Thyroid gland (tissue), 4 donors: ENCODE measurements at places on chromosomes 2 and 18.

DNA sequence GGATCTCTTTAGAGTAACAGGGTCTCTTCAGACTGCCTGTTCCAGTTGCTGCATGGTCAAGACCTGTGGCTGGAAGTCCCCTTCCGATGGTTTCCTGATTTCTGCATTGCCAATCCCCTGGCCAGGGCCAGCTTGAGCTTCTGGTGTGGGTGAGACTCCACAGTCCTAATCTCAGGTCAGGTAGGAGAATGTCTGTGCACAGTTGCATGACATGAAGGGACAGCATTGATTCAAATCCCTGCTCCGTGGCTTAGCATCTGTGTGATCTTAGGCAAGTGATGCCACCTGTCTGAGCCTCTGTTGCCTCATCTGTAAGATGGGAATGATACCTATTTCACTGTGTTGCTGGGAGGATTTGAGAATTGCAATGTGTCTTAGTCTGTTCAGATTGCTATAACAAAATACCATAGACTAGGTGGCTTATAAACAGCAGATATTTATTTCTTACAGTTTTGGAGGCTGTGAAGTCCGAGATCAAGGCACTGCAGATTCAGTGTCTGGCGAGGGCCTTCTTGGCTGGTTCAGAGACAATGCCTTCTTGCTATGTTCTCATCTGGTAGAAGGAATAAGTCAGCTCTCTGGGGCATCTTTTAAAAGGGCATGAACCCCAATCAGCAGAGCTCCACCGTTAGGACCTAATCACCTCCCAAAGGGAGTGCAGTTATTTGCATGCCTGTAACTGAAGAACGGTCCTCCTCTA is 66.2 kb downstream of the ATOH8 start:
- DNase-seq = no peak

DNA sequence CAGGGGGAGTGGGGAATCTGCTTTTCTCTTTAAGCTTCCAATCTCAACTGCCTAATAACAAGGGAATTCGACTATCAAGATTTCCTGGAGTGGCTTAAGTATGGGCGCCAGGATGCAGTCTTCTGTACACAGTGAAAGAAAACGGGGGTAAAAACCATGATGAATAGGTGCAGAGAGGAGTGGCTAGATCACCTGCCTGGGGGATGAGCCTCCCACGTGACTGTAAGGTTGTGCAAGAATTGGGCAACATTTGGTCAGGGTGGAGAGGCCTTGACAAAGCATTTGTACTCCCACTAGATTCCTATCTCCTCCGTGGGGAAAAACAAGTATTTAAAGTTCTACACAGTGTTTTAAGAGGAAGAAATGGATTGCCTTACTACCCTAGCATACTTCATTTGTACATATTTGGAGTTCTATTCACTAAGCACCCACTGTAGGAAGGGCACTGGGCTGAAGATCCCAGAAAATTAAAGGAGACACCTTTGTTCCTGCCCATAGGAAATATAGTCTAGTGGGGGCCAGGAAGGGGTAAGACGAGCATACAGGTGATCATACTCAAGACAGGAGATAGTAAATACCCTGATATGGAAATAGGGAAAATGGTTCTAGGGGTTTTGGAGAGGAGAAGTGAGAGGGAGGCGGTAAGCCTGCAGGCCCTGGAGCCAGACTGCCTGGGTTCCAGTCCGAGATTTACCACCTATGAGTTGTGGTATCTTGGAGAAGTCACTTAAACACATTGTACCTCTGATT is 29.2 kb downstream of the EPAS1 start:
- DNase-seq = peak; percentile 55

GRCh38 chr18:45284174-45284573 is 331.1 kb upstream of the SLC14A2 start:
- no peak for DNase-seq

GRCh38 chr2:133986081-133986837 is 267.6 kb upstream of the MGAT5 start:
- no peak for DNase-seq

DNA sequence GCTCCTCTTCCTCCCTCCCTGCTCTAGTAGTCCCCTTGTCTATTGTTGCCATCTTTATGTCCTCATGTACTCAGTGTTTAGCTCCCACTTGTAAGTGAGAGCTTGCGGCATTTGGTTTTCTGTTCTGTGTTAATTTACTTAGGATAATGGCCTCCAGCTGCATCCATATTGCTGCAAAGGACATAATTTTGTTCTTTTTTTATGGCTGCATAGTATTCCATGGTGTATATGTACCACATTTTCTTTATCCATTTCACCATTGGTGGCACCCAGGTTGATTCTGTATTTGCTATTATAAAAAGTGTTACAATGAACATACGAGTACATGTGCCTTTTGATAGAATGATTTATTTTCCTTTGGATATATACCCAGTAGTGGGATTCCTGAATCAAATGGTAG is 12.5 kb downstream of the PIKFYVE start:
- no peak for DNase-seq

DNA sequence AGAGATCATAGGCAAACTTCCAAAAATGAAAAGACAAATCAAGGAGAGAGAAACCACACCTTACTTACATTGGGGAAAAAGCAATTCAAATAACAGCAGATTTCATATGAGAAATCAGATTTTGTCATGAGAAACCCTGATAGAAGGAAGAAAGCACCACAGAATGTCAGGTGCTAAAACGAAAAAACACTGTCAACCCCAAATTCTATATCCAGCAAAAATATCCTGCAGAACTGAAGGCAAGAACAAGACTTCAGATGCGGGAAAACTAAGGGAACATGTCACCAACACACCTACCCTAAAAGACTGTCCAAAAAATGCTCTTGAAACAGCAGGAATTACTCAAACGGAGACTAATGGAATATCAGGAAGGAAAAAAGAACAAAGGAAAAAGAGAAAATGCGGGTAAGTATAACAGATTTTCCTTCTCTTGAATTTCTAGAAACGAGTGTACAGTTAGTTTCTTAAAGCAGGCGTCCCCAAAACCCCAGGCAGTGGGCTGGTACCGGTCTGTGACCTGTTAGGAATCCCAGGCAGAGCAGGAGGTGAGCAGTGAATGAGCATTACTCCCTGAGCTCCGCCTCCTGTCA is 7.3 kb upstream of the ID2 start:
- no peak for DNase-seq

DNA sequence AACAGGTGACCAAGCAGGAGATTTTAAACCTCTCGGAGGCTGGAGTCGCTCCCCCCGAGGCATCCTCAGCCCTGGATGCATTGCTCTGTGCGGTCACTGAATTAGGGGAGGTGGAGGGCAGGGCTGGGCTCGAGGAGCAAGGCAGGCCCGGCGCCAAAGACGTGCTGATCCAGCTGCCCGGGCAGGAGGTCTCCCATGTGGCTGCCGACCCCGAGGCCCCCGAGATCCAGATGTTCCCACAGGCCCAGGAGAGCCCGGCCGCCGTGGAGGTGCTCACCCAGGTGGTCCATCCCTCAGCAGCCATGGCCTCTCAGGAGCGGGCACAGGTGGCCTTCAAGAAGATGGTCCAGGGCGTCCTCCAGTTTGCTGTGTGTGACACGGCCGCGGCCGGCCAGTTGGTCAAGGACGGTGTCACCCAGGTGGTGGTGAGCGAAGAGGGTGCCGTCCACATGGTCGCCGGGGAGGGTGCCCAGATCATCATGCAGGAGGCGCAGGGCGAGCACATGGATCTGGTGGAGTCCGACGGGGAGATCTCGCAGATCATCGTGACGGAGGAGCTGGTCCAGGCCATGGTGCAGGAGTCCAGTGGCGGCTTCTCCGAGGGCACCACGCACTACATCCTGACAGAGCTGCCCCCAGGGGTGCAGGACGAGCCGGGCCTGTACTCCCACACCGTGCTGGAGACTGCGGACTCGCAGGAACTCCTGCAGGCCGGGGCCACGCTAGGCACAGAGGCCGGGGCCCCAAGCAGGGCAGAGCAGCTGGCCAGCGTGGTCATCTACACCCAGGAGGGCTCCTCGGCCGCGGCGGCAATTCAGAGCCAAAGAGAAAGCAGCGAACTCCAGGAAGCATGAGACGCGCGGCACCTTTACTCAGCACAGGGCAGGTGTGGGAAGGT is 145.1 kb downstream of the PTGR3 start:
- no peak for DNase-seq

GRCh38 chr2:237901932-237902850 is 42.8 kb downstream of the RAMP1 start:
- no peak for DNase-seq

GRCh38 chr2:204065566-204065965 is 129.0 kb downstream of the ICOS start:
- DNase-seq = no peak

DNA sequence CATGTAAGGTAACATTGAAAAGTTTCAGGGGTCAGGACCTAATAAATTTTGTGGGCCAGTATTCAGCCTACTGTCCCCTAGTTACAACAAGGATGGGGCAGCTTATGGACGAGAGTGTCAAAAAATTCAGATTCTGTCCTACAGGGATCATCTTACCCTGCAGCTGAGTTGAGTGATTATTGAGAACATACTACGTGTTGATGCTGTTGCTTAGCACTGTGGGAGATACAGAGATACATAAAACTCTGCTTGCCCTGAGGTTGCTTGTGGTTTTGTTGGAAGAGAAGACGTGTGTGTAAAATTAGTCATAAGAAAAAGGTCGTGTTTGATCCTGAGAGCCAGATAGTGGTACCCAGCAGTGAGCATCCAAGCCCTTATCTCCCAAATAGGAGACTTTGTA is 253.2 kb downstream of the NEDD4L start:
- DNase-seq = no peak

DNA sequence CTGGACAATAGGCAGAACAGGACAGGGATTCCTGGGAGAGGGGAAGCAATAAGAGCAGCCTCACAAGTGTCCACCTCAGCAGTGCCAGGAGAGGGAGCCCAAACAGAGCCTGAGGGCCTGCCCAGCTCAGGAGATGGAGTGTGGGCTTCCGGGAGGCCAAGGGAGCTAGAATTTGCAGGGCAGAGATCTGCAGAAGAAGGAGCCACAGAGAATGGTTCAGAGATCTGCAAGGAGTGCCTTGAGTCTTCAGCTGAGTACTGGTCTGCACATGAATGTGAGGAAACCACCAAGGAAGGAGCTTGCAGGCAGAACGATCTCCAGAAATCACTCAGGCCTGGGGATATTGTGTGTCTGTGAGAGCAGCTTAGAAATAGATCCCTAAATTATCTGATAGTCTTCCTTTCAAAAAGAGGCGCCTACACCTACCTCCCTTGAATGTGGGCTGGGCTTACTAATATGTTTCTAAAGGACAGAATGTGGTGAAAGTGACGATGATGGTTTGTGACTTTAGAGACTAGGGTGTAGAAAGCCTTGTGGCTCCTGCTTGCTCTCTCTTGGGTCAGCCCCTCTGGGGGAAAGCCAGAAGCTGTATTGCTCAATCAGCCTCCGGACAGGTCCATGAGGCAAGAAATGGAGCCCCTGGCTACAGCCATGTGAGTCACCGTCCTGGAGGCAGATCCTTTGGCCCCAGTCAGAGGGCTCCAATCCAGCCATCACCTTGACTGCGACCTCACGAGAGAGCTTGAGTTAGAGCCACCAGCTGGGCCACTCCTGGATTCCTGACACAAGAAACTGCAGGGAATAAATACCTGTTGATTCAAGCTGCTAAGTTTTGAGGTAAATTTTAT is 7.6 kb upstream of the LPIN1 start:
- peak; percentile 81 for DNase-seq
